Fibroblast of lung (primary cell): ENCODE measurements at places on chromosomes 7 and 10. TPM values are rescaled to one million over a fixed set of nuclear protein-coding genes. Genes with fewer than 3 reads are reported as not detected.

DNA sequence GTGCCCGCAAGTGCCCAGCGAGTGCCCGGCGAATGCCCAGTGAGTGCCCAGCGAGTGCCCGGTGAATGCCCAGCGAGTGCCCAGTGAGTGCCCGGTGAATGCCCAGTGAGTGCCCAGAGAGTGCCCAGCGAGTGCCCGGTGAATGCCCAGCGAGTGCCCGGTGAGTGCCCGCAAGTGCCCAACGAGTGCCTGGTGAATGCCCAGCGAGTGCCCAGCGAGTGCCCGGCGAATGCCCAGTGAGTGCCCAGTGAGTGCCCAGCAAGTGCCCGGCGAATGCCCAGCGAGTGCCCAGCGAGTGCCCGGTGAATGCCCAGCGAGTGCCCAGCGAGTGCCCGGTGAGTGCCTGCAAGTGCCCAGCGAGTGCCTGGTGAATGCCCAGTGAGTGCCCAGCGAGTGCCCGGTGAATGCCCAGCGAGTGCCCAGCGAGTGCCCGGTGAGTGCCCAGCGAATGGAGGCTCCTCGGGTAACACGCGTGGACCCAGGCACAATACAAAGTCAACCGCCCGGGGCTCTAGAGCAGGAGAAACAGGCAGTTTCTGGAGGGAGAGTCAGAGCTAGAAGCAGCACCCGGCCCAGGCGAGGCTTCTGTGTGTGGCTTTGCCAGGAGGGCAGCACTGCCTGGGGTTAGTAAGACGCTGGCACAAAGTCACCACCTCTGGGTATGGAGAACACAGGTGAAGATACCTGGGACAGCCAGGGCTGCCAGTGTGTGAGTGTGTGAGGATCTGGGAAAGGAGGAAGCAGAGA lies 38.2 kb upstream of the CFAP46 start:
- no peak for DNase-seq

DNA sequence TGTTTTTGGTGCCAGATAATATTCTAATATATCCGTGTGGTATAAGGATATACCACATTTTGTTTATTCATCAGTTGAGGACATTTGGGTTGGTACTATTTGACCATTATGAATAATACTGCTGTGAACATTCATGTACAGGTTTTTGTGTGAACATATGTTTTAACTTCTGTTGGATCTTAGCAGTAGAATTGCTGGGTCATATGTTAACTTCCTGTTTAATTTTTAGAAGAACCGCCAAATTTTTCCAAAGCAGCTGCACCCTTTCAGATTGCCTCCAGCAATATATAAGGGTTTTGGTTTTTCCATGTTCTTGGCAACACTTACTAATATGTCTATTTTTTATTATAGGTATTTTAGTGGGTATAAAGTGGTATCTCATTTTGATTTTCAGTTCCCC lies 22.8 kb downstream of the VPS26A start:
- DNase-seq, result no peak

DNA sequence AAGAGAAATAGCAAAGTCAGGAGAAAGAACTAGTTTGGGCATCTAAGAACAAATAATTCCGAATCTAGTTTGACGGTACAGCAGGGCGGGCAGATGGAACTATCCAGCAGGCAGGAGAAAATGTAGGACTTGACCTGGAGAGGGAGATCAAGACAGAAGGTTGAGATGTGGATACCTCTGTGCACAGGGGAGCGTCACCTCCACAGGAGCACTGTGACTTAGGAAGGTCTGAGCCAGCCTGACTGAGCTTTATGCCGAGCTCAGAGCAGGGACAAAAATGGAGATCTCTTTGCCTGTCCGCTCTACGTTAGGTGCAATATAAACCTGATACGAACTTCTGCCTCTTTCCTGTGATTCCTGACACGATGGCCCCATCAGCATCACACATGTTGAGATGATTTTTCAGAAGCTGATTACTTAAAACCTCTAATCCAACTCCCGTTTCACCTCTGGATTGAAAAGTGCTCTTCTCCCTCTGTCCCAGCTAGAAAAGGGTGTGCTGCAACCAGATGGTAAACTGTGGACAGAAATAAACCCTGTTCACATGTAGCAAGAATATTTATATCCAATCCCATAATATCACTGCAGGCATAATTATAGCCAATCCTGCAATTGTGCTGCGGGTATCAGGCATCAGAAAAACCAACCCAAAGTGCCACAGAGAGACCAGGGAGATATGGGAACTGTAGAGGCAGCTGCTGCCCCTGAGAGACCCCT lies 13.6 kb upstream of the SORBS1 start:
- no peak for DNase-seq

DNA sequence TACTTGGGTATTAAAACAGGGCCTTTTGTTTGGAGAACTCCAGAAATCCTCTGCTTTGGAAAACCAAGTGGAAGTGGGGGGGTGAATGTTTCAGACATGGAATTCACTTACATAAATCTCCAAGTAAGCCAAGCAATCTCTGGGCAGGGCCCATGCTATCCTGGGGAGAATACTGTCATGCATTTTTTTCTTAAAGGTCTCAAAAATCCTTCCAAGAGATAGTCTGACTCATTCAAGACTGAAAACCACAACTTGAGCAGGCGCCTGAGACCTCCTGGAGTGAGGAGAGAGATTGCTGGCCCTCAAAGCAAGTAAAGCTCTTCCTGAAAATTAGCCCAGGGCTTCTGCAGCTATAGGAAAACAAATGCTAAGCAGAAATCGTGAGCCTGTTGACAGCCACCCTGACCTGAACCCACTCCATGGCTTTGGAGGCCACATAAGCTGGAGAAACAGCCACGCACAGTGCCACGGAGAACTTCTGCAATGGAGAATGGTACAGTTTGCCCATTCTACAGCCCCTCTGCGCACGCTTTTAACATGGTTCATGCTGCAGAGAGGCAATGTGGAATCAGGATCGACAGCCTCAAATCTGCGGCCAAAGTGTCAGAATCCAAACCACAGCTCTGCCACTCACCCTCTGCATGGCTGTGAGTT lies 203.1 kb upstream of the AUTS2 start:
- DNase-seq, result peak; percentile 19

DNA sequence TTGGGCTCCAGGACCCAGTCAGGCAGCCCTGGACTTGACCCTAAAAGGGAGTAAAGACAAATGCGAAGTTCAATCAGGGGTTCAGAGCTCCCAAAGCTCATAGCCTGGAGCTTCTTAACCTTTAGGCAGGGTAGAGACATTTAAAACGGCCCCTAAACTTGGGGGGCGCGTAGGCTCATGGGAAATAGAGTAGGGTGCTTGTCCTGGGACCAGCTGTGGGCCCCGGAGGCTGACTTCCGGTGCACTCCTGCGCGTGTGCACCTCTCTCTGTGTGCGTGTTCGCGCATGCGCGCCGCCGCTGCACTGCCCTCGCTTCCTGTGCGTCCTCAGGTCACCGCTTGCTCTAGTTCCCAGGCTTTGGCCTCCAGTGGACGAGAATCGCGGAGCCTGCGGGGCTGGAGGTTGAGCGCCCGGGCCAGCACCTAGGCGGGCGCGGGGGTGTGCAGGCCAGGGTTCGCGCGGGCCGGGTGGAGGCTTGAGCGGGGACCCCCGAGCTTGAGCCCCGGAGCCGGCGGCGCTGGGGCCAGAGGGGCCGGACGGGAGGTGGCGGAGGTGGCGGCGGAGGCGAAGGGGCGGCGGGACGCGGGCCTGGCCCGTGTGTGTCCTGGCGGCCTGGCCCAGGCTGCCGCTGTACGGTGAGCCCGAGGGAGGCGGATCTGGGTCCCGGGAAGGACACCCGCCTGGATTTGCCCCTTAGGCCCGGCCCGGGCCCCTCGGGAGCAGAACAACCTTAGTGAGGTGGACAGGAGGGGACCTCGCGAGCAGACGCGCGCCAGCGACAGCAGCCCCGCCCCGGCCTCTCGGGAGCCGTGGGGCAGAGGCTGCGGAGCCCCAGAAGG lies at the start of gene RBAK:
RBAK (plus strand) TSS at position 303 of the 839 bp plus-strand sequence. CDS start 2,217 bp downstream, outside the sequence.
- DNase-seq, result peak; percentile 95

GRCh38 chr7:17305387-17306171 lies 7.1 kb downstream of the AHR start:
- no peak for DNase-seq

GRM8 gene
- total RNA-seq, result not detected in 2 replicates

JAKMIP3 gene
- total RNA-seq, result under 0.01 and 0.17 TPM in 2 replicates
